Left renal pelvis (tissue), 4 donors: ENCODE measurements at places on chromosomes 6 and 20.

GRCh38 chr20:18416486-18416885 lies 50.3 kb downstream of the DZANK1 start:
- DNase-seq: no peak

DNA sequence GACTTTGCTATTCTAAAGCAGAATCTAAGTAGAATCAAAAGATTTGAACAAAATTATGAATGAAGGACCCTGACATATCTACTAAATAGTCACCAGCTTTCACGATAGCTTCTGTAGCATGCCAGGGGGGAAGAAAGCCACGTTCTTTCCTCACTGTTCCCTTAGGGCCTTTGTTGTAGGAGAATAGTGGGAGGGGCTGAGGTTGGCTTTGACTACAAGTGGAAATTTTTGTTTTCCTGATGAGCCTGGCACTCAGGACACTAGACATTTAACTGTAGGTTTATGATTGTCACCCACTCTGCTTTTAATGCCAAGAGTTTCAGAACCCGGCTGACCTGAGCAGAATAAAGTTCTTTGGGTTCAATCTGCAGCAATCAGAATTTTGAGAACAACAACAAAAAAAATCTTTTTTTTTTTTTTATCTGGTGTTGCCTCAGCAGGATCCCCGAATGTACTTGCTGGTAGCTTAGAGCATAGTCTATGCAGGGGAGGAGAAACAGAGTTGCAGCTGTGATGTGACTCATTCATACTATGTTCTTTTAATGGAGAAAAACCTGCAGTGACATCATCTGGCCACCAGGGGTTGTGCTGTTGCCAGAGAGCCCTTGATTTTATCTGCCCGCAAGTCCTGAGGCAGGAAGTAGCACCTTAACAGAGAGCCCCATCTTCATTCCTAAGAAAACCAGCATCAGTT lies 38.5 kb downstream of the TPD52L1 start:
- no peak for DNase-seq

GRCh38 chr20:58703765-58704371 lies 11.3 kb downstream of the NPEPL1 start:
- no peak for DNase-seq

GRCh38 chr20:1375515-1375914 lies 17.3 kb downstream of the FKBP1A start:
- no peak for DNase-seq

DNA sequence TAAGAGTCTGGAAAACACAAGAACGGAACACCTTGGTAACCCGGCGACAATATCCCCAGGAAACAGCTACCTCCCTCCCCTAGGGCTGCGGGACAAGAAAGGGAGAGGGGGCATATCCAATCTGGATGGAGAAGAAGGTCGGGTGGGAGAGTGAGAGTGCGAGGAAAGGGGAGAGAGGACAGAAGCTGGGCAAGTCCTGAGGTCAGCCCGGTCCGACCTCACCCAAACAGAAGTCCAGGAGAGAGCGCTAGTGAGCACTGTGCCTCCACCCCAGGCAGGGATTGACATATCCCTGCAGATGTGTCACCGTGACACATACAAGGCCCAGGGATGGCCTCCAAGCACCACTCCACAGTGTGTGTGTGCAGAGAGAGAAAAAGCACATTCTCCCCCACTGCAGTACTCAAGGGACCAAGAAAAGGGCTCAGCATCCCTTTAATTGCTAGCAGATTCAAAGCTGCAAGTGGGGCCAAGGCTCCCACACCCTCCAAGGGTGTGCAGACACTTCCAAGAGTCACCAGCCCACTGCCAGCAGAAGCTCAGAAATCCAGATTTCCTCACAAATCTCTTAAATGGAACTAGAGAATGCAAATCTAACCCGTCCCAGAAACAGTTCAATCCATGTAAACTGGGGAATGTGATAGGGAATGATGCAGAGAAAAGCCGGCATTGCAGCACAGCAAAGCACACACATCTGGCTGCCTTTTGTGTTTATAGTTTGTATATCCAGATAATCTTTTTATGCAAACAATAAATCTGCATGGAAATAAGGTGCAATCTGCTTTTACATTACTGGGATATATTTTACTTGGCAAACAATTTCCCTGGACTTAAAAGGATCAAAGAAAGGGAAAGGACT lies 3.1 kb downstream of the PXDC1 start:
- DNase-seq: no peak

GRCh38 chr6:132749111-132749510 lies 8.6 kb downstream of the VNN2 start:
- no peak for DNase-seq
